ENCODE measurements at places on chromosomes 13 and 19. TPM values are rescaled to one million over a fixed set of nuclear protein-coding genes. Genes with fewer than 3 reads are reported as not detected.
A peak's percentile ranks its signal among the peaks of the same experiment; 100 is the strongest.

PINLYP gene
- total RNA-seq = 4.9 TPM

PTPRH gene
- total RNA-seq = 68.8 TPM

HIF3A gene
- 25.9 TPM for total RNA-seq

GPR12 gene
- 0.16 TPM for total RNA-seq

MBOAT7 gene
- 140 TPM for total RNA-seq

LRFN3 gene
- 8.8 TPM for total RNA-seq

DNA sequence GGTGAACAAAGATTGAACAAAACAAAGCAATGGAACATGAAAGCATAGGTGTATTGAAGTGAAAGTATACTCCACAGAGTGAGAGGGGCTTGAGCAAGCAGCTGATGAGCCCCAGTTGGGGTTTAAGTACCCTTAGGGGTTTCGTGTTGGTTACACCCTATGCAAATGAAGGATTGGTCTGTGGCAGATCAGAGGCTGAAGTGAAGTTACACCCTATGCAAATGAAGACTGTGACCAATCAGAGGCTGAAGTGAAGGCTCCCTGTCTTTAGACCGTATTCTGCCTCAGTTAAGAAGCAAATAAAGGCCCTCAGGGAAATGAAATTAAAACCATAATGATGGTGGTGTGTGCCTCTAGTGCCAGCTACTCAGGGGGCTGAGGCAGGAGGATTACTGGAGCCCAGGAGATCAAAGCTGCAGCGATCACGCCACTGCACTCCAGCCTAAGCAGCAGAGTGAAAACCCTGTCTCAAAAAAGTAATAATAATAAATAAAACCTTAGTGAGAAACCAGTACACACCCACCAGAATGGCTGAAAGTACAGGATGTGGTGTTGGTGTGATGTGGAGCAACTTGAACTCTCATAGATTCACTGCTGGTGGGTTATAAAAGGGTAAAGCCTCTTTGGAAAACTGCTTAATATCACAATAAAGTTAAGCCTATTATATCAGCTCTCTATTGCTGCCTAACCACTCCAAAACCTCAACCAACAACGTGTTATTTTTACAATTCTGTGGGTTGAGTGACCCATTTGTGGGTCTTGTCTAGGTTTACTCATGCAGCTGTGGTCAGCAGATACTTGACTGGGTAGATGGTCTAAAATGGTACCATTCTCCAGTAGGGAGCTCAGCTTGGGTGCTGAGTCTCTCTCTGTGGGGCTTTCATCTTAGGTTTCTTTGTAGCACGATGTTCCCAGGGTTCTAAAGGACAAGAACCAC is 12.8 kb upstream of the UPF3A start:
- peaks cover 98% of the 10 kb centered on the region for H3K36me3 ChIP-seq
- no peaks in the 10 kb centered on the region for H3K27me3 ChIP-seq
- H3K4me3 ChIP-seq = no peak overlapping the region

DNA sequence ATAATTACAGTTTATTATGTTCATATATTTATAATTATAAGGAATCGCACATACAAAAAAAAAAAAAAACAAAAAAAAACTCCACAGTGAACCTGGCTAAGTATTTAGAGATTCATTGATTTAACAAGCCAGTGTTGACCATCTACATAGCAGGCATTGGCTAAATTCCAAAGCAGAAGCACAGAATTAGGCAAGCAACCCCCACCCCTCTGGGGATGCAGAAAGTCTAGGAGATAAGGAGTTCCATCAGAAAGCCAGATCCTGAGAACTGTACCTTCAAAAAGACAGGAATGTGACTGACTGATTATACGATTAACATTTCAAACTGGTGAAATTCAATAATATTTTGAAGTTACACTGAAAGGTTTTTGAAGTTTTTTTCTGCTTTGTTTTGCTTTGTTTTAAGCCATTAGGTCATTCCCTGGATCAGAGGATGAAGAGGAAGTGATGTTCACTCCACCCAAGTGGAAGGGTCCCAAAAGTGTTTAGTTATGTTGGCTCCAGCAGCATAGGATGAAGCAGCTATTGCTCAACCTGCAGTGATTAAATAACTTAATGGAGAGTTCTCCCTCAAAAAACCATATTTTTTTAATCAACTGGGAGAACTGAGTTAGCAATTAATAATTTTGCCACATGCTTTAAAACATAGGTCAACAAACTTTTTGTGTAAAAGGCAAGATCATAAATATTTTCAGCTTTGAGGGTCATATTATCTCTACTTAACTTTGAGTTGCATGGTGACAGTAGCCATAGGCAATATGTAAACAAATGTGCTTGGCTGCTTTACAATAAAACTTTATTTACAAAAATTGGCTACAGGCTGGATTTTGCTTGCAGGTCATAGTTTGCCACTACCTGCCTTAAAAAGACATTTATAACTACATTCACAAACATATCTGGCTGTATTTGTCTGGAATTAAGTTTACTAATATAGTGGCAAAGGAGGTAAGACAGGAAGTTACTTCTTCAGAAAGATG is 49.6 kb downstream of the DOCK9 start:
- H3K4me3 ChIP-seq = no peak overlapping the region
- peaks cover 20% of the 10 kb centered on the region for H3K36me3 ChIP-seq
- DNase-seq = no peak
- H3K27ac ChIP-seq = no peak overlapping the region
- no peaks in the 10 kb centered on the region for H3K27me3 ChIP-seq

DNA sequence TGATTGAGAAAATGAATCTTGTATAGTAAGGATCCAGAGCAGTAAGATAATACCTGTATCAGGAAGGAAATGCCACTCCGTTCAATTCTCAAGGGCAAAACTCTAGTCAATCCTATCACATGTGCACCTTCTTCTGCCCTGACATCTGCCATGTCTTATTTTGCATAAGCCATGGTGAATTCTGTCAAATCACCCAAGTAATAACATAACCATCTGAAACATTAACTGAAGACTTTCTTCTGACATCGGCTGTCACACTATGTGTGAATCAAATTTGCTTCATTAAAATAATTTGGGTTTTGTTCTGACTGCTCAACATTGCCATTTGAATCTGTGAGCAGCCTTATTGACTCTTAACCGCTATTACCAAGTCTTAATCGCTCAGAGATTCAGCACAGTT is 91.2 kb downstream of the PCDH9 start:
- DNase-seq = no peak
- no peaks in the 10 kb centered on the region for H3K36me3 ChIP-seq
- H3K4me3 ChIP-seq = no peak overlapping the region
- no peaks in the 10 kb centered on the region for H3K4me1 ChIP-seq

GRCh38 chr13:72205773-72206172 is 338.8 kb upstream of the DACH1 start:
- H3K36me3 ChIP-seq = no peaks in the 10 kb centered on the region
- H3K27me3 ChIP-seq = no peaks in the 10 kb centered on the region
- H3K4me1 ChIP-seq = no peaks in the 10 kb centered on the region
- H3K27ac ChIP-seq = no peak overlapping the region
- H3K4me3 ChIP-seq = no peak overlapping the region

DNA sequence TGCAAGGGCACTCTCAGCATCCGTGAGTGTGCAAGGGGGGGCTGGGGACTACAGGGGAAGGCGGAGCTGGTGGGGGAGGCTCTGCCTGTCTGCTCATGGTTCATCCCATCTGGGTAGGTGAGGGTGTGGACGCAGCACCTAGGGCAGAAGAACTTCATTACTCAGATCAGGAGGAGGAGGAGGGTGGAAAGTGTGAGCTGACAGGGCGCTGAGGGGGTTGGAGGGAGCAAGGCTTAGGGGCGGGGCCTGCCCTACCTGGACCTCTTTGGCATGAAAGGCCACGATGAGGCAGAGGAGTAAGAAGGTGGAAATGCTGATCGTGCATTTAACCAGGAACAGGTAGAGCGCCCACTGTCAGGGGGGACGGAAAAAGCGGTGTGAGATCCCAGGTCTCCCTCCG is 4.5 kb downstream of the KCNN4 start:
- H3K36me3 ChIP-seq = no peaks in the 10 kb centered on the region
- DNase-seq = no peak
- H3K4me1 ChIP-seq = peaks cover 60% of the 10 kb centered on the region
- H3K27me3 ChIP-seq = no peaks in the 10 kb centered on the region

GRCh38 chr19:17616961-17617806 is 61.7 kb downstream of the COLGALT1 start:
- peak overlapping the region; percentile 77 for H3K27ac ChIP-seq
- DNase-seq = no peak
- H3K4me3 ChIP-seq = no peak overlapping the region
- H3K4me1 ChIP-seq = peaks cover 32% of the 10 kb centered on the region
- H3K27me3 ChIP-seq = peaks cover 42% of the 10 kb centered on the region

DNA sequence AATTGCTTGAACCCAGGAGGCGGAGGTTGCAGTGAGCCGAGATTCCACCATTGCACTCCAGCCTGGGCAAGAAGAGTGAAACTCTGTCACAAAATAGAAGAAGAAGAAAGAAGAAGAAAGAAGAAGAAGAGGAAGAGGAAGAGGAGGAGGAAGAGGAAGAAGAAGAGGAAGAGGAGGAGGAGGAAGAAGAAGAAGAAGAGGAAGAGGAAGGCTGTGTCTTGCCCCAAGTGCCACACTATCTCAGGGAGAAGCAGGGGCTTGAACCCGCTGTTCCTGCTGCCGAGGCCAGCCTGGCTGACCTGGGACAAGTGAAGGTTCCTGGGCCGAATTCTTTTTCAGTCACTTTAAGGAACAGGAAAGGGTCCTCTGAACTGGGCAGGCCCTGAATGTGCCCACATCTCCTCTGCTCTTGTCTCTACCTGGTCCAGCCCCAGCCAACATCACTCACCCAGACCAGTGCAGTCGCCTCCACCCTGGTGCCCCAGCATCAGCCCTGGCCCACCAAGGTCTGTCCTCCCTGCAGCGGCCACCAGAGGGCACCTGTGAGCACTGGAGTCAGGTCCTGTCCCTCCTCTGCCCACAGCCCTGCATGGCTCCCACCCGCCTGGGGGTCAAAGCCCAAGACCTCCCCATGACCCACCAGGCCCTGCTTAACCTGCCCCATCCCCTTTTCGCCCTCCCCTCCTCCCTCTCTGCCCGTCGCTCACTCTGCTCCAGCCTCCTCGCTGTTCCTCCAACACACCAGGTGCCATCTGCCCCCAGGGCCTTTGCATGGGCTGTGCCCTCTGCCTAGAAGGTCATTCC is 20.0 kb downstream of the TICAM1 start:
- H3K4me3 ChIP-seq = no peak overlapping the region
- no peaks in the 10 kb centered on the region for H3K27me3 ChIP-seq
- peaks cover 6% of the 10 kb centered on the region for H3K36me3 ChIP-seq
- peak; percentile 96 for DNase-seq

DNA sequence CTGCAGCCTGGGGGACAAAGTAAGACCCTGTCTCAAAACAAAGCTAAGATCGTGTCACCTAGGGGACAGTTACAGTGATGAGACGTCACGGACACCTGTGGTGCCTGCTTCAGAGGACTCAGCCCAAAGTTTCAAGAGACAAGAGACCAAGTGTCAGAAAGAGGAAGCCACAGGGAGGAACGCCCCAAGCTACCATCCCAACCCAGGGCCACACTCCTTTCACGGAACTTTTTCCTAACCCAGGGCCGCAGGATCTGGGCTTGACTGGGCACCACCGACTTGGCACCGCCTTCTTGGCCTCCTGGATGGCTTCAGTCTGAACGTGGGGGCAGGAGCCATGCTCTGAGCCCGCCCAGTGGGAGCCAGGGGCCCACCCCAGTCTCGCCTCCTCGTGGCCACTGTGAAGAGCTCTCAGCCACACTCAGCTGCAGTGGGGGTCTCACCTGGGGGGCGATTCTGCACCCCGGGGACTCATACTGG is 8.5 kb downstream of the MOB3A start:
- H3K4me3 ChIP-seq = peak overlapping the region; percentile 93
- peak overlapping the region; percentile 97 for H3K27ac ChIP-seq
- DNase-seq = peak; percentile 88
- no peaks in the 10 kb centered on the region for H3K27me3 ChIP-seq
- H3K36me3 ChIP-seq = no peaks in the 10 kb centered on the region

DNA sequence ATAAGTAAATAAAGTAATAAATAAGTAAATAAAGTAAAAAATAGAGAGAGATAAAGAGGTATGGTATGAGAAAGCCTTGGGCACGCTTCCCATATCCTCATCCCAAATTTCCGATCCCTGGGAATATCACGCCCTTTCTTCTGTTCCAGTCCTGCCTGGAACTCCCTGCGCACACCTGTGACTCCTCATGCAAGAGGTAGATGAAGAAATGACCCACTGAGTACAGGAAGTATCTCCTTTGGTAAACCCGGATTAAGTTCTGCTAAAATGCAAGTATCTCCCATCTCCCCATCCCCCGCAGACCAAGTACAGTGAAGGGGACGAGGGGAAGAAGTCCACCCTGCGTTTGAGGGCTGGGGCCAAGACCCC is 399 bp upstream of the ZNF136 start:
- no peaks in the 10 kb centered on the region for H3K36me3 ChIP-seq
- H3K4me1 ChIP-seq = peaks cover 49% of the 10 kb centered on the region
- no peak for DNase-seq
- H3K27ac ChIP-seq = peak overlapping the region; percentile 93
- no peaks in the 10 kb centered on the region for H3K27me3 ChIP-seq

Measured in spleen (tissue), 13 donors.